CD4-positive, alpha-beta T cell treated with Interleukin-15 for 4 hours (primary cell): ENCODE measurements at places on chromosomes 4 and X.

GRCh38 chr4:138910195-138910913, 105.2 kb upstream of the NOCT start:
- no peak for DNase-seq

- no peak for DNase-seq
Measured at GRCh38 chrX:24023972-24024669, 2.9 kb downstream of the KLHL15 start.

- no peak for DNase-seq
Measured at GRCh38 chr4:159410076-159410777, 307.3 kb downstream of the RAPGEF2 start.

- no peak for DNase-seq
Measured at GRCh38 chrX:13177921-13178566, 133.6 kb upstream of the FAM9C start.

GRCh38 chr4:85149676-85150075, 183.2 kb upstream of the WDFY3 start:
- no peak for DNase-seq

DNA sequence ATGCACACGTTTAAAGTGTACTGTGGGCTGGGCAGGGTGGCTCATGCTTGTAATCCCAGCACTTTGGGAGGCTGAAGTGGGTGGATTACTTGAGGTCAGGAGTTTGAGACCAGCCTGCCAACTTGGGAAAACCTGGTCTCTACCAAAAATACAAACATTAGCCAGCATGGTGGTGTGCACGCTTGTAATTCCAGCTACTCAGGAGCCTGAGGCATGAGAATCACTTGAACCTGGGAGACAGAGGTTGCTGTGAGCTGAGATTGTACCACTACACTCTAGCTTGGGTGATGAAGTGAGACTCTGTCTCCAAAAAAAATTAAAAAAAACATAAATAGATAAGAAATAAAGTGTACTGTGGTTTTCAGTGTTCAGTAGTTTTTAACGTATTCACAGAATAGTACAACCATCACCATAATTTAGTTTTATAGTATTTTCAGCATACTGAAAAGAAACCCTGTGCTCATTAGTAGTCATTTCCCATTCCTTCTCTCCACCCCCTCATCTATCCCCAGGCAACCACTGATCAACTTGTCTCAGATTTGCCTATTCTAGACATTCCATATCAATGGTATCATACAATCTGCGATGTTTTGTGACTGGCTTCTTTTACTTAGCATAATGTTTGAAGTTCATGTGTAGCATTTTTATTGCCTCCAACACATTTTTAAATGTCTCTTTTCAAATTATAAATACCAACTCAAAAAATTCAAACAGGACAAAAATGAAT, 19.1 kb downstream of the SLAIN2 start:
- no peak for DNase-seq

DNA sequence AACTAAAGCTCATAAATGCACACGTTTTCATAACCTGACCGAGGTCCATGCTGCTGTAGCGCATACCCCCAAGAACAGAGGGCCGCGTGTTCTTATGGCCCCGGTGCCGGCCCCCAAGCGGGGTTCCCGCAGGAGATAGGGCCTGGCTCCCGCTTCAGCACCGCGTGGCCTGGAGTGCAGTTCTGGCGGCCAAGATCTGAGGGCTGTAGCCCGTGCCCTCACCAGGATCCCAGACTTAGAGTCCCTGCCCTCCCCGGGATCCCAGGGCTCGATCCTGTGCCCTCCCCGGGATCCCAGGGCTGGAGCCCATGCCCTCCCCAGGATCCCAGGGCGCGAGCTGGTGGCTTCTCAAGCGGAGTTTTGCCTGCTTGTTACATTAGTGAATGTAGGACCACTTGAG, 1.0 kb upstream of the GRPEL1 start:
- DNase-seq, result no peak

DNA sequence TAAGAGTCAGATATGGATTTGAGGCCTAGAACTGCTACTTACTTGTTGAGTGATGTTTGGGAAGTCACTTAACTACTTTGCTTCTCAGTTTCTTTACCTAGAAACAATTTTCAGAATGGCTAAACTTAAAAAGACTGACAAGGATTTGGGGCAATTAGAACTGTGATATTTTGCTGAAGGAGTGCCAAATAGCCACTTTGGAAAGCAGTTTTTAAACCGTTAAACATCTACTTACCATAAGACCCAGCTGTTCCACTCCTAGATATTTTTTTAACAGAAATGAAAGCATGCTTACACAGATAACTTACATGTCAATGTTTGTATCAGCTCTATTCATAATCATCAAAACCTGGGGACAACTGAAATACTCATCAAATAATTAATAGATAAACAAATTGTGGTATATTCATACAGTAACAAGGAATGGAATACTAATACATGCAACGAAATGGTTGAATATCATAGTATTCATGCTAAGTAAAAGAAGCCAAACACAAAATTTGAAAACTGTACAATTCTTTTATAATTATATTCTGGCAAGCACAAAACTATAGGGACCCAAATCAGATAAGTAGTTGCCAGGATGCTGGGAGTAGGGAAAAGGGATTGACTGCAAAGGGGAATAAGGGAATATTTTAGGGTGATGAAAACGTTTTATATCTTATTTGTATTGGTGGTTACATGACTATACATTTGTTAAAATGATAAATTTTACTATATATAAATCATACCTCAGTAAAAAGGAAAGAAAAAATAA, 24.0 kb downstream of the RPA4 start:
- no peak for DNase-seq

DNA sequence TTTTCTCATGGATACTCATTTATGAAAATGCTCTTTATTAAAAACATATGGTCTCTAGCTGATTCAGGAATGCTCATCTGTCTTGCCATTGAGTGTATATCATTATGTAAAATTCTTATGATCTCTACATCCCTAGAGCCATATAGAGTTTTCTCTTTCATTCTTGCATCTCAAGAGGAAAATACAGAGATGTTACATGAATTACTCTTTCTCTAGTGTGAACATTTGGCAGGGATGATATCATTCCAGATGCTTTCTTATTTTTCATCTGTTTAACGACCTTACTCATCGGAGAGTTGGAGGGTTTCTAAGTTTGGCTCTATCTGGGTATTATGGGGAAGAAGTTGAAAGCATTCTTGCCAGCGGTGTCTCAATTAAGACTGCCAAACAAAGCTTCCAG, 202.9 kb upstream of the SLC7A11 start:
- DNase-seq, result no peak

GRCh38 chrX:110317061-110317819, 645 bp downstream of the AMMECR1 start:
- DNase-seq, result peak; percentile 4

GRCh38 chr4:172794307-172794703, 374.3 kb upstream of the GALNT7 start:
- no peak for DNase-seq

GRCh38 chr4:142329313-142329712, 516.8 kb downstream of the INPP4B start:
- DNase-seq, result no peak

- no peak for DNase-seq
Measured at GRCh38 chr4:158715802-158716201, 7.4 kb downstream of the PPID start.

DNA sequence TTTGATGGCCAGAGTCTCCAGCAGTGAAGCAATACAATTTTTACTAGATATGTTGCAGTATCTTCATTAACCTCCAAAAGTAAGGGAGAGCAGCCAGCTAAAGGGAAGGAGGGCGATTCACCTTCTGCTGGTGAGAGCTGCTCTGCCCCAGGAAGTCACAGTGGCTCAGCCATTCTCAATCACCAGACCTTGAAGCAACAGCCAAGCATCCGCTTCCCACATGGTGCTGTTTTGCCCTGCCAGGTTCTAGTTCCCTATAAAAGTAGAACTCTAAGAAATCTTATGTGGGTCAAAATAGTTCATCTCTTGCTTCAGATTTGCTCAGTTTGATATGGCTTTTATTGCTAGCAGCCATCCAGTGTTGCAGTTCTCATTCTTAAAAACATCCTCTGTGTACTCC, 166.8 kb downstream of the STIM2 start:
- DNase-seq, result no peak

- no peak for DNase-seq
Measured at GRCh38 chrX:30489323-30489722, 88.2 kb downstream of the TASL start.

DNA sequence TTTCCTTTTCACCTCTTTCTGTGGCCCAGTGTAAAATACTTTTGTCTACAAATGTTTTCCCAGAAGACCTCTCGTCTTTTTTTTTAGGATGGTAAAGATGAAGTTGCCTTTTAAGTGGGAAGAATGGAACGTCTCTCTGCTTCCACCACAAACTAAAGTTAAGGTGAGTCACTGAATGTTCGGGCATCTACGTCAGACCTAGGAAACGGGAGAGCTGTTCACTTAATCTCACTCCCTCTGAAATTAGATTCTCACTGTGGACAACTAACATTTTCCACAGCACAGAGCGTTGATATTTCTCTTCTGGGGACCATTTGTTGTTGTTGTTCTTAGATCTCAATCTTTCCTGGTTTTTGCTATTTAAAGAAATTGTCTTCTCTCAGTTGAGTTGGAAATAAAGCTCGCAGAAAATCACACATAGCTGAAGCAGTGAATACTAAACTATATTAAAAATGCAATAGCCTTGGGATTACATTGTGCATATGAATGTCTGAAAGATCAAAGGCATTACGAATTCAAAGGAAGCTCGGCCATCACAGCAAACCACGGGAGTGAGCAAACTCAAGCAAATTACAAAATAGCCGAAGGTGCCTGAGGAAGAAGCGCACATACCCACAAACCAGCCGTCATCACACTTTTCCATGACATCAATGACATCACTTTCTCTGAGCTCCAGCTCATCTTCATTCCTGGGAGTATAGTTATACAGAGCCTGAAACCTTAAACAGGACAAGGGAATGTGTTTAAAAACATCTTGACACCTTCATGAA, 53.9 kb upstream of the PDLIM3 start:
- no peak for DNase-seq

DNA sequence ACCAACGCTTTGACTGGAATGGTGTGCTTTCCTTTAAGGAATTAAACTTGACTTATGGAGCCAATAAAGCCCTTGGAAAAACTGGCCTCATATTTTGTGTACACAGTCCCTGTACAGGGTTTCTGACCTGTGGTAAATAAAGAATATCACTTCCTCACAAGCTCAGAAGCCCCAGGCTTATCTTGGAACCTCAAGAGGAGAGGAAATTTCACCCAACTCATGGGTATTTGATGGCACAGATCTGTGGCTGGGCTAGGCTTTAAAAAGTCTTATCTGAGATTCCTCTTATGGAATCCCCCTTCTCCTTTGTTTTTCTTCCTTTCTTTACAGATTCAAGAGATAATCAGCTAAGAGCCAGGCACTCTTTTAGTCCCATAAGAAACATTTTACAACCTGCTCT, 89.3 kb upstream of the USP38 start:
- no peak for DNase-seq

DNA sequence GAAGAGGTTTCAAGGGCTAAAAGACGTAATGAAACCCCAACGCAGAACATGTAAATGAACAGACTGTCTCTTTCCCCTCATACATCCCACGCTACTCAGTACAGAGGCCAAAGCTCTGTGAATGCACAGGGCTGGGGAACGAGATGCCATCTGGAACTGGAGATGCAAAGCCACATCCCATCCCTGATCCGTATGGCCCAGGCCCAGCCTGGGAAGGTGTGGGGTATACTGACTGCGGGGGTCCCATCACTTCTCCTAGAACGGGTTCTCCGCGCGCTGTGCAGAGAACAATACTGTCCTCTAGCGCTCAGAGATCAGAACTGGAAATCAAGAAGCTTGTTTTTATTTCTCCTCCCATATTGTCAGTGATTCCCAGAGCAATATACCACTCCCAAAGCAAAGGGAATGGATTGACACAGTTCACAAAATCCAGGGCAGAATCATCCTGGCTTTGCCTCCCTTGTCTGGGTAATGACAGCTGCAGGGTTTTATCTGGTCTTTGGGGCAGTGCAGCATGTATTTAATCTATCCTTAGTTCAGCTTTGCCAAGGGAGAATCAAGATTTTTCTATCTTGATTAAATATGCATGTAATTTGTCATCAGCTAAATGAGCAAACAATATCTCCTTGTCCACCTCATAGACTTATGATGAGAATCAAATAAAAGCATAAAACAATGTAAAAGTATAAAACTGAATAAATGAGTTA, 47.3 kb upstream of the TLR3 start:
- DNase-seq, result no peak

DNA sequence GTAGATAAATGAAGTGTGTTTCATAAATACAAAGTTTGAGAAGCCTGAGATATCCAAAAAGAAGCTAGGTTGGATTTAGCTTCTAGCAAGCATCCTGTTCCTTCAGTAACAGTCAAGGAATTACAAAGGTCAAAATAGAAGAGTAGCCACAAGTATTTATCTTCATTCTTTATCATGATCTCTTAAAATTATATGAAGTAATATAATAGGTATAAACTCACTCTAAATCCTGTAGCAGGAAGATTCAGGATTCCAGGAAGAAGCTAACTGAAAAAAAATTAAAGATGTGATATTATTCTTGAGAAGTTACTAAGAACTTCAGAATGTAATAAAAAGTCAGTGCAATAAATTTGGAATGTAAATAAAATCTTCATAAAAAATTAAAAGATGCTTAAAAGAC, 31.1 kb upstream of the RXFP1 start:
- DNase-seq, result no peak

DNA sequence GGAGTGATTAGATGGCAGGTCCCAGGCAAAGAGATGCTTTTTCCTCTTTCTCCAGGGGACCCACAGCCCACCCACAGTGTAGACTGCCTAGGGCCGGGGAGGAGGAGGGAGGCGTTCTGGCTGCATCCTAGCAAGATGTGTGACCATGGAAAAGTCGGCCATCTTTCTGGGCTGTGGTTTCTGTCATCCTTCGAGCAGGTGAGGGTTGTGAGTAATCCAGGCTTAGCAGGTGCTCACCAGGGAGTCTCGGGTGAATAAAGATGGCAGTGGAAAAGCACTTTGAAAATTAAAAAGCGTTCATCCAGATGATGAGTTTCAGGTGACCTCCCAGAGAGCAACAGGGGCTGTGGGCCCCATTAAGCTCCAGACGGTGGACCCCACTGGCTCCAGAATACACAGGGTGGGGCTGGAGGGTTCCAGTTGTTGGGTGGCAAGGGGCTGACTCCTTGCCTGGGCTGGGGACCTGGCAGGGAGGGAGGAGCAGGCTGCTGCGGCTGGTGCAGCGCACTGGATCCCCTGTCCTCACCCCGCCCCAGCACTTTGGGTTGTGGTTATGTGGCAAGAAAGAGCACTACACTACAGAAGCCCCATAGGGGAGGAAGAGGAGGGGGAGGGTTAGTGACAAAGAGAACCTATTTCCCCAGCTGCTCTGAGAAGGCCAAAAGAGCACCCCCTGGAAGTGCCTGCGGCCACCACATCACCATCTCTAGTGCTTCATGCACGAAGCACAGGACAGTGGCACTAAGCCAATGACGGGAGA, 23.7 kb downstream of the ELF4 start:
- peak; percentile 67 for DNase-seq

DNA sequence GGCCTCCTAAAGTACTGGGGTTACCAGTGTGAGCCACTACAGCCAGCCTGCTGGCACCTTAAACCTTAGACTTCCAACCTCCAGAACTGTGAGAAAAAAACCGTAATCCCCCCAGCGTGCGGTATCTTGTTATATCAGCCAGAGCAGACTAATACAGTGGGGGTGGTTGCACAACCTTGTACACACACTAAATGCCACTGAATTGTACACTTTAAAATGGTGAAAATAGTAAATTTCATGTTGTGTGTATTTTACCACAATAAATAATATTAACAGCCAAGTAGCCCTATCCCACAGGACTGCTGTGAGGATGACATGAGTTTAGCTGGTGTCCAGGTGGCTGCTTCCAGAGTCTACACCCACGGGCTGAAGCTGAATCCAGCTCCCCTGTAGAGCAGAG, 38.8 kb downstream of the ZBTB49 start:
- no peak for DNase-seq

GRCh38 chr4:40337051-40337450, 1.9 kb downstream of the CHRNA9 start:
- DNase-seq, result no peak
